Neural crest cell (in vitro differentiated cells): ENCODE measurements at places on chromosomes 3 and 15.

GRCh38 chr3:22441711-22442110, 690.7 kb upstream of the ZNF385D start:
- no peaks in the 10 kb centered on the region for H3K27me3 ChIP-seq
- no peak overlapping the region for H3K27ac ChIP-seq
- H3K4me3 ChIP-seq: no peak overlapping the region
- no peaks in the 10 kb centered on the region for H3K36me3 ChIP-seq

- peaks cover 44% of the 10 kb centered on the region for H3K4me1 ChIP-seq
- no peaks in the 10 kb centered on the region for H3K27me3 ChIP-seq
- H3K27ac ChIP-seq: peak overlapping the region; percentile 58
These were observed 567 bp downstream of the TICRR start for GRCh38 chr15:89575656-89576416.

DNA sequence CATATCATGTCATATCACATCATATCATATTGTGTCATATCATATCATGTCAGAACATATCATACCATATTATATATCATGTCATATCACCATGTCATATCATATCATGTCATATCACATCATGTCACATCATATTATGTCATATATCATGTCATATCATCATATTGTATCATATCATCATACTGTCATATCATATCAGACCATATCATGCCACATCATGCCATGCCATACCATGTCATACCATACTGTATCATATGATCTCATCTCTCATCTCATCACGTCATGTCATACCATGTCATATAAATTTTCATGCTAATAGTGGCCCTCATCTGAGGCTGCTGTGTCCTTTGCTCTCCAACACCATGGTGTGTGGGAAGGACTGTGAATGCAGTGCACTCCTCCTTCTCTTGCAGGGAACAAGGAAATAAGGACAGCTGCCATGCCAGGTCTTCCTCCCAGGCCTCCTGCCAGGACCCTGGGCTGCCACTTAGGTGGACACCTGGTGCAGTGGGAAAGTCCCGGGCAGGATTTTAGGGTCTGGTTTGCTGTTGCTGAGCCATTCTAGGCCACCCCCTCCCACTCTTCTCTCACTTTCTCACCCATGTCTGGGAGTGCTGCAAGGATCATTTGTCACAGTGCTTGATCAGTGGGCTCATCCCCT, 72.4 kb upstream of the TRPM1 start:
- H3K36me3 ChIP-seq: no peaks in the 10 kb centered on the region
- no peaks in the 10 kb centered on the region for H3K4me1 ChIP-seq
- H3K27ac ChIP-seq: no peak overlapping the region
- H3K27me3 ChIP-seq: no peaks in the 10 kb centered on the region
- DNase-seq: no peak

DNA sequence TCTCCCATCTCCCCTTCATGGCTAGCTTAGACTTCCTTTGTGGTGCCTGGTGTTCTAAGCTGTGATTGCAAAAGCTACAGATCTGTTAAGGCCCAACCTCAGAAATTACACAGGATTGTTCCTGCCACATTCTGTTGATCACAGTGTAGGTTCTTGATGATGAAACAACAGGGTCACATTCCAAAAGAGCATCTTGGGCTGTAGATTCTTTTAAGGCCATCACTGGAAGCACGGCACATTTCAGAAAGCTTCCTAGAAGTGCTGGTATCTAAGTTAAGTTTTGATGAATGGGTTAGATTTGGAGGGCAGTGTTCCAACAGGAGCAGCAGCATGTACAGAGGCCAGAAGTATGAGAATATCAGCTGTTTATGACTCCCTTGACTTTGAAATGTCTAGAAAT, 107.5 kb upstream of the SKOR1 start:
- no peak overlapping the region for H3K4me3 ChIP-seq
- no peak overlapping the region for H3K27ac ChIP-seq
- DNase-seq: no peak
- no peaks in the 10 kb centered on the region for H3K27me3 ChIP-seq
- peaks cover 29% of the 10 kb centered on the region for H3K4me1 ChIP-seq

- peak; percentile 98 for DNase-seq
- no peaks in the 10 kb centered on the region for H3K27me3 ChIP-seq
- peak overlapping the region; percentile 98 for H3K27ac ChIP-seq
- H3K4me3 ChIP-seq: peak overlapping the region; percentile 98
These were observed 56.6 kb upstream of the ZBTB38 start for GRCh38 chr3:141311496-141312353.

- H3K4me3 ChIP-seq: no peak overlapping the region
- no peaks in the 10 kb centered on the region for H3K36me3 ChIP-seq
- H3K27me3 ChIP-seq: no peaks in the 10 kb centered on the region
- DNase-seq: no peak
These were observed 26.0 kb upstream of the MAGEF1 start for GRCh38 chr3:184737641-184738505.

DNA sequence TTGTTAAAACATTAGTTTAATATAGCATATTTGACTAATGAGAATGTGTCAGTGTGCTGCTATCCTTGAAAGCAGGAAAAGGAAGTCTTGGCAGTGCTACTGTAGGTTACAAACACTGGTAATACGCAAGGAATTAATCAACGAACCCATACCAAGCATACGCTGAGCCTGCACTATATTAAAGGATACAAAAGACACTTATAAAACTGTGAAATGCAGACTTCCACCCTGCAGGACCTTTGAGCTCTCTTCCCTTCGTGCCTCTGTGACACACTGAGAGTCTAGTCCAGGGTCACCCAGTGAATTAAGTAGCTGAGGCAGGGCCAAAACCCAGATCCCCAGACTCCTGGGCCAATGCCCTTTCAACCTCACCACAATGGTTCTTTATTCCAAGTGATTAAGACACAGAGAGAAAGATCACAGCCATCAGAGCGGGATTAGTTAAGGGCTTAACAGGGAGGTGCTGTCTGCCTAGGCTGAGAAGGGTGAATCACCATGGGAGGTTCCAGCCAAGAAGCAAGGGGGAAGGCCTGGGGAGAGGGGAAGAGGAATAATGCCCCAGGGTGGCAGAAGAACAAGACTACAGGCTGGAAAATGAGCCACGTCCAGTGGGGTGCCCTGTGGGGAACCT, 6.8 kb downstream of the ANXA2 start:
- peaks cover 28% of the 10 kb centered on the region for H3K27me3 ChIP-seq
- H3K4me1 ChIP-seq: peaks cover 73% of the 10 kb centered on the region
- H3K27ac ChIP-seq: peak overlapping the region; percentile 15
- DNase-seq: no peak
- H3K4me3 ChIP-seq: peak overlapping the region; percentile 65
- H3K36me3 ChIP-seq: peaks cover 7% of the 10 kb centered on the region

GRCh38 chr3:100155128-100155527, 40.8 kb upstream of the FILIP1L start:
- no peak overlapping the region for H3K27ac ChIP-seq
- H3K27me3 ChIP-seq: no peaks in the 10 kb centered on the region
- H3K4me3 ChIP-seq: no peak overlapping the region
- H3K36me3 ChIP-seq: peaks cover 38% of the 10 kb centered on the region
- DNase-seq: no peak

DNA sequence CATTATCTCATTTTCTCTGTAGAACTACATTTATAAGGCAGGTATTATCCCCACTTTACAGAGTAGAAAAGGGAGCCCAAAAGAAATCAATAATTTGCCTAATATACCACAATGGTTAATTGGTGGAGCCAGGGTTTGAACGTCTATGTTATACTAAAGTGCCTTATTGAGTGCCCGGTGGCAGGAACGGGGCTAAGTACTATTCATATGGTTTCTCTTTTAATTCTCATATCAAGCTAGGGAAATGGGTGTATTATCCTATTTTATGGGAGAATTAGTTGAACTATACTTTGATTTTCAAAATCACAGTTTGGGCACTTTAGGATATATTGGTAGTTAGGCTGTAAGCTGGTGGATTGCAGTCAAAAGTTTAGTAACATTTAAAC, 1.5 kb downstream of the CEP97 start:
- peaks cover 9% of the 10 kb centered on the region for H3K36me3 ChIP-seq
- H3K27ac ChIP-seq: peak overlapping the region; percentile 97
- DNase-seq: no peak
- H3K4me3 ChIP-seq: peak overlapping the region; percentile 99
- peaks cover 21% of the 10 kb centered on the region for H3K4me1 ChIP-seq

- DNase-seq: no peak
- H3K27me3 ChIP-seq: peaks cover 69% of the 10 kb centered on the region
- no peak within 1 kb of the TSS for H3K27ac ChIP-seq
- no peaks in the 10 kb centered on the region for H3K36me3 ChIP-seq
- no peak within 1 kb of the TSS for H3K4me3 ChIP-seq
These were observed at the start of gene TMEM202 for GRCh38 chr15:72397796-72398588. TMEM202 (plus strand) TSS chr15:72398305; CDS start chr15:72398327, 22 bp downstream.

- no peak overlapping the region for H3K4me3 ChIP-seq
- H3K27me3 ChIP-seq: no peaks in the 10 kb centered on the region
- peaks cover 11% of the 10 kb centered on the region for H3K4me1 ChIP-seq
- H3K27ac ChIP-seq: no peak overlapping the region
- peaks cover 5% of the 10 kb centered on the region for H3K36me3 ChIP-seq
These were observed 66.8 kb upstream of the BLM start for GRCh38 chr15:90650117-90650955.

- no peak overlapping the region for H3K27ac ChIP-seq
- H3K36me3 ChIP-seq: no peaks in the 10 kb centered on the region
- peaks cover 6% of the 10 kb centered on the region for H3K4me1 ChIP-seq
- DNase-seq: no peak
- H3K4me3 ChIP-seq: no peak overlapping the region
These were observed 30.4 kb downstream of the BHLHE40 start for GRCh38 chr3:5009506-5010109.

DNA sequence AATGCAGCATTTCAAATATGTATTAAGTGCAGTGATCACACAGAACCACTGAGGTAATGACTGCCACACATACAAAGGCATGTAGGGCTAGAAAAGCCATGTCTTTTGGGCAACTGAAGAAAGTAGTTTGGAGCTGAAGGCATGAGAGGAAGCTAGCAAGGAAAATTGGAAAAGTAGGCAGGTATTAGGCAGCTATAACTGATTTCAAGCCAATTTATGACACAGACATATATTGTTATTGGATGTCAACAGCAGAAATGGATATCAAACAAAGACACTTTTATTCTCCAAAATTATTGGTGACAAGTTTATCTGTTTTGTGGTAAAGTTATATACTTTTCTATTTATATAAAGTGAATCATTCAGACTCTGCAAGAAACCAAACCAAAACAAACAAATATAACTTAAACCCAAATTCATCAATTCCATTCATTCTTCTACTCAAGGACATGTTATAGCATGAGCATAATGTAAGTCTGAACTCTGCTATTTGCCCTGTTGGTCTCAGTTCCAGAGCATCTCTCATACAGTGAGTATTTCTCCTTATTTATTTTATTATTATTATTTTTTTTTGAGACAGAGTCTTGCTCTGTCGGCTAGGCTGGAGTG, 307.4 kb upstream of the COL8A1 start:
- no peaks in the 10 kb centered on the region for H3K4me1 ChIP-seq
- no peaks in the 10 kb centered on the region for H3K36me3 ChIP-seq
- no peak for DNase-seq
- H3K27ac ChIP-seq: no peak overlapping the region
- H3K27me3 ChIP-seq: peaks cover 4% of the 10 kb centered on the region

- no peak overlapping the region for H3K4me3 ChIP-seq
- H3K27me3 ChIP-seq: no peaks in the 10 kb centered on the region
- H3K36me3 ChIP-seq: peaks cover 24% of the 10 kb centered on the region
- H3K4me1 ChIP-seq: no peaks in the 10 kb centered on the region
- no peak for DNase-seq
These were observed 30.0 kb downstream of the TARS3 start for GRCh38 chr15:101694261-101694660.

DNA sequence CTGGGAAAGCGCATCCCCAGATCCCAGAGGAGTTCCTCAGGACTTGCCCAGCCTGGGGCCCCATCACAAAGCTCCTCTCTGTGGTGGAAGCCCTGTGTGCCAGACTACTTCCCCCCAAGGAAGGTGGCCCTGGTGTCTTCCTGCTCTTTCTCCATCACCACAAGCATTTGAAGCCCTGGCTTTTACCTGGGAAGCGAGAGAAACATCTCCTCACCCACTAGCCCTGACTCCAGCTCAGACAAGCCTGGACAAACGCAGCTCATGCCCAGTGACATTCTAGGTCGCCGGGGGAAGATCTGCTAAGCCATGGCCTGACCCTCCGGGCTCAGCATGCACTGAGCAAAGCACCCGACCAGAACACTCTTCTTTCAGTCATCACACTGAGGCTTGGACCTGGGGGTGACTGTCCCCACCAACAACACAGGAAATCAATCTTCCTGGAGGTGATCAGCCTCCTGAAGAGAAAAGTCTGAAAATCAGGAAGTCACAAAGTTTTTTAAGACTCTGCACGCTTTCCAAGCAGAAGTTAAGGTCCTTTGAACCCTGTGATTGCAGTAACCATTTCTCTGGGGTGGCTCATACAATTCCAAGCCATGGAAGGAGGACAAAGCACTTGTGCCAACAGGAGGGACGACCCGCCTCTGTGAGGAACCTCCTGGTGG, 40.8 kb downstream of the KLHL25 start:
- no peak overlapping the region for H3K4me3 ChIP-seq
- peaks cover 7% of the 10 kb centered on the region for H3K36me3 ChIP-seq
- H3K4me1 ChIP-seq: peaks cover 54% of the 10 kb centered on the region

DNA sequence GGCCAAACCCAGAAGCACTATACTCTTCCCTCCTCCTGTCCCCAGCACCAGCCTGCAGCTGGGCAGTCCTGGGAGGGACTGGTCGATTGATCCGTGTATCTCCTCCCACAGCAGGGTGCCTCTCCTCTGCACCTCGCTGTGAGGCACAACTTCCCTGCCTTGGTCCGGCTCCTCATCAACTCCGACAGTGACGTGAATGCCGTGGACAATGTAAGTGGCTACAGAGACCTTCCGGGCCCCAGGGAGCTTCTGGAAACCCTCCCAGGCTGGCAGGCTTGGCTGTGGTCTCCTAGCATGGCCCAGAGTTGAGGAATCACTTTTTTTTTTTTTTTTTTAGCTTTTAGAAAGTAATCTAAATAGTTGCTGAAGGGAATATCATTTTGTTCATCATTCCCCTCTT, 30.7 kb downstream of the ANKDD1A start:
- H3K27ac ChIP-seq: no peak overlapping the region
- H3K36me3 ChIP-seq: peaks cover 3% of the 10 kb centered on the region
- no peaks in the 10 kb centered on the region for H3K27me3 ChIP-seq
- H3K4me3 ChIP-seq: no peak overlapping the region
- peaks cover 3% of the 10 kb centered on the region for H3K4me1 ChIP-seq

- H3K27me3 ChIP-seq: no peaks in the 10 kb centered on the region
- H3K36me3 ChIP-seq: no peaks in the 10 kb centered on the region
- DNase-seq: no peak
- H3K27ac ChIP-seq: no peak overlapping the region
These were observed 894.6 kb downstream of the PLOD2 start for GRCh38 chr3:145266368-145266767.

DNA sequence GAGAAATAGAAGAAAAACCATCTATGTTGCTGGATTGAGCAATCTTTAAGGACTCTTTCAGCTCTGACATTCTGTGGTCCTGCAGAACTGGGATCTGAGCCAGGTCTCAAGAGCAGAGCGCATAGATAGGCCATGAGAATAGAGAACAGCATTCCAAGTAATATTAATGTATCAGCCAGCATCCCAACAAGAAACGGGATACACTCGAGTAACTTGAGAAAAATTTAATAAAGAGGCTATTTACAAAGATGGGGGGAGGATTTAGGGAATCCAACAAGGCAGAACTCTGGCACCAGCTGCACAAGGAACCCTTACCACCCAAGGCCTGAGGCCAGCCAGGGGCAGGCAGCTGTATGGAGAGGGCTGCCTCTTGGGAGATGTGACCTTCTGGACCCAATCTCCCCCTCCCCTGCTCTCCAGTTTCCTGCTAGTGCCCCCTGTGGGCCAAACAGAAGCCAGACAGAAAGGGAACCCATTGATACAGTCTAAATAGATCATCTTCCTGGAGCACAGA, 8.2 kb downstream of the TMOD2 start:
- no peak overlapping the region for H3K4me3 ChIP-seq
- H3K36me3 ChIP-seq: peaks cover 4% of the 10 kb centered on the region
- no peak for DNase-seq
- H3K27ac ChIP-seq: no peak overlapping the region
